AG10803 (cell line): ENCODE measurements at places on chromosomes 6 and 20.
A peak's percentile ranks its signal among the peaks of the same experiment; 100 is the strongest.

- DNase-seq = no peak
These were observed 10.8 kb upstream of the PBOV1 start for GRCh38 chr6:138229072-138229471.

GRCh38 chr6:149233056-149233715, 84.3 kb upstream of the TAB2 start:
- peak; percentile 72 for DNase-seq

GRCh38 chr20:48708630-48709029, 119.2 kb downstream of the PREX1 start:
- no peak for DNase-seq

DNA sequence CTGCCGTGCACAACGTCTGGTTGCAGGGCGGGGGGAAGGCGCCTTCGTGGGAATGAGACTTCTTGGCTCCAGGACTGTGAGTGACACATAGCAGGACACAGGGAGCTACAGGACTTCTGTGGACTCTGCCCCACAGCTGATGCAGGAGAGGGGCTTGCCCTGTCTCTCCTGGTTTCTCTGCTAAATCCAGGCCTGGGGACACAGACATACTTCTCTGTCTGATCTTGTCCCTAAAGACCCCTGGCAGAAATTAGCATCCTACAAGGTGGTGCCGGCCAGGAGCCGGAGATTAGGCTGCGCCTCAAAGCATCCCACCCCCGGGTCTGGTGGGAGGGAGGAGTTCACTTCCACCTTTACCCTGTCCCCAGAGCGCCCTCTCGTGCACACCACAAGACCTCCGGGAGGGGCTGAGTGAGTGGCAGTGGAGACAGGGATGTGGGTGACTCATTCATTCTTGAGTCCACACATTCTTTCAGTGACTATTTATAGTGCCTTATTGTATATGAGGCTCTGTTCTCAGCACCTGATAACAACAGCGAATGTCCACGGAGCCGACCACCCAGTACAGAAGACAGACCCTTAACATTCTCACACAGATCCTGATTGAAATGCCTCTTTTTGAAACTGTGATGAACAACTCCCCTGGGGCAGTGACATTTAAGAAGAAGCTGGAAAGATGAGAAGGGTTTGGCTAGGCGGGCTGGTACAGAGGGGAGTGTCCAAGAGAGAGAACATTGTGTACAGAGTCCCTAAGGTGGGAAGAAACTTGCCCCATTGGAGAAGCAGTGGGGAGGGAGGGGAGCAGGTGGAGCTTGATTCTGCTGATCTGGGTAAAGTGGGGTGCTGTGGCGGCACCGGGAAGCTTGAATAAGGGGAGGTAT, 39.0 kb downstream of the GMPR start:
- peak; percentile 86 for DNase-seq

GRCh38 chr20:54688476-54688875, 213.1 kb downstream of the DOK5 start:
- no peak for DNase-seq

GRCh38 chr6:148431413-148431812, 88.8 kb downstream of the SASH1 start:
- no peak for DNase-seq

GRCh38 chr20:22548040-22548439, 36.3 kb downstream of the FOXA2 start:
- no peak for DNase-seq

GRCh38 chr20:24813496-24813895, 135.6 kb upstream of the CST7 start:
- DNase-seq = no peak

GRCh38 chr20:49635166-49635565, 67.2 kb upstream of the PTGIS start:
- no peak for DNase-seq

- DNase-seq = no peak
These were observed 108.2 kb downstream of the THEMIS start for GRCh38 chr6:127792616-127793015.

GRCh38 chr6:163406366-163406765, 8.2 kb upstream of the QKI start:
- no peak for DNase-seq

GRCh38 chr6:131949620-131949908, 1.6 kb downstream of the CCN2 start:
- DNase-seq = peak; percentile 92

- DNase-seq = no peak
These were observed 41.7 kb downstream of the GFOD1 start for GRCh38 chr6:13445744-13446115.

DNA sequence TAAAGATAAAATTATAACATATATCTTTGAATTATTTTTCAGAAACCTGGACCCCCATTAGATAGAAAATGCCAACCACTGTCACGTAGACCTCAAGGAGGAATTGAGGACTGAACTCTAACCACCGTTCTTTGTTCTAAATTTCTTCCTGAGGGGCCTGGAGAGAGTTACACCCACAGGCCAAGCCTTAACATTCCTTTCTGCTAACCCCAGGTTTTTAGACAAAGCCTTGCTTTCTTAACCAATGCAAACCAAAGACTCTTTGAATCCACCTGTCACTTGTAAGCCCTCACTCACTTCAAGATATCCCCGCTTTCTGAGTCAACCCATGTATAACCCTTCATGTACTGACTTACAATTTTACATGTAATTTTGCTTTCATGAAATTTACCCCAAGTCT, 41.0 kb downstream of the SNX14 start:
- no peak for DNase-seq

DNA sequence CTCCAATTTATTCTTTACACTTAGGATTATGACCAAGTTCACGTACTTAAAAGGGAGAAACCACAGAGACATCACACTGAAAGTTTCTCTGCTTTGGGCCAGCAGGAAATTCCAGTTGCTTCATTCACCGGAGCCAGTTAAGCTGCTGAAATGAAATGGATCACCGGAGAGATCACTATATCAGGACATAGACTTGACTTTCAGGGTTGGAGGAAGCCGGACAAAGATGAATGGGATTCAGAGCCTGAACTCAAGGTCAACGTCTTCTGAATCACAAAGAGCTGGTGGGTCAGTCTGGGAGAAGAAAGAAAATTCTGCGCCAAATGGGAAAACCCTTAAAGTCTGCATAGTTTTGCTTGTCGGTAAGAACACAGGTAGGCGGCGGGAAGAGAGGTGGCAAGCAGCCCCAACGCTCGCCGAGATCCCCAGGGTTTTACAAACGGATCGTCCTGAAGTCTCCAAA, 81.9 kb upstream of the CCDC28A start:
- peak; percentile 86 for DNase-seq

- DNase-seq = no peak
These were observed 3.6 kb downstream of the BTBD3 start for GRCh38 chr20:11921321-11921720.

GRCh38 chr20:62524505-62524911, 48.7 kb upstream of the GATA5 start:
- DNase-seq = peak; percentile 1

DNA sequence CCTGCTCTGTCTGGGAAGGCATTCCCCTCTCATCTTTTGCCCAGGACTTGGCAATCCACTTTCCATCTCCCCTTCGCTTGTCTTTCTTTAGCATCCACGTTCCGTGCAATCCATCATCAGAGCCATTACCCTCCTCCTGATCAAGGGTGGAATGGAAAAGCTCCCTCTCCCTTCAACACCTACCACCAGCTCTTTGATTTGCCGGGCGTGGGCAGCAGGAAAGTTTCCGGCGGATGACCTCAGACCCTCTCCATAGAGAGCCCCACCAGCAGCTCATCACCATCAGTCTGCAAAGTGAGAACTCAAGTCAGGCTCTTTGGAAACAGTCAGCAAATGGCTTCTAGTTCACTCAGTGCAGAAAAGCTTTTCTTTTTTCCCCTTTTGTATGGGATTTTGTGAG, 76.2 kb downstream of the TSHZ2 start:
- no peak for DNase-seq

GRCh38 chr6:20409427-20409971, 7.8 kb downstream of the E2F3 start:
- DNase-seq = no peak

DNA sequence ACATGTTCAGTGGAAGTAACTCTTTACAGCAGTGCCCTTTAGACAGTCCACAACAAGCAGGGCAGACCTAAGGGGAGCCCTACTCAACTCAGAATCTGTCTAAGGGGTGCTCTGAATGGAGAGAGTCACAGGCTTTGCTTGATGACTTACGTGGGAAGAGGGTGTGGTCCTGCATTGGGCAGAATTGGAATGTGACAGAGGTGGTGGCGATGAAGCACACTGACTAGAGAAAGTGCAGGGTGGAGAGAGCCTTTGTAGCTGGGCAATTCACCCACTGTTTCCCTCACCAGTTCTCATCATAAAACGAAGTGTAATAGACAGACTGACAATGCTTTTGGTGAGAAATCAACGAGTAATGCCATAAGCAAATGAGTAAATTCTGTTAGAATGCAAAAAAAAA, 11.2 kb downstream of the TP53INP2 start:
- peak; percentile 12 for DNase-seq

GRCh38 chr6:46032110-46032998, 16.7 kb upstream of the CLIC5 start:
- DNase-seq = no peak

GRCh38 chr6:28643017-28643740, 117.5 kb downstream of the GPX5 start:
- DNase-seq = peak; percentile 67

GRCh38 chr6:21478883-21479539, 114.5 kb upstream of the SOX4 start:
- peak; percentile 1 for DNase-seq

DNA sequence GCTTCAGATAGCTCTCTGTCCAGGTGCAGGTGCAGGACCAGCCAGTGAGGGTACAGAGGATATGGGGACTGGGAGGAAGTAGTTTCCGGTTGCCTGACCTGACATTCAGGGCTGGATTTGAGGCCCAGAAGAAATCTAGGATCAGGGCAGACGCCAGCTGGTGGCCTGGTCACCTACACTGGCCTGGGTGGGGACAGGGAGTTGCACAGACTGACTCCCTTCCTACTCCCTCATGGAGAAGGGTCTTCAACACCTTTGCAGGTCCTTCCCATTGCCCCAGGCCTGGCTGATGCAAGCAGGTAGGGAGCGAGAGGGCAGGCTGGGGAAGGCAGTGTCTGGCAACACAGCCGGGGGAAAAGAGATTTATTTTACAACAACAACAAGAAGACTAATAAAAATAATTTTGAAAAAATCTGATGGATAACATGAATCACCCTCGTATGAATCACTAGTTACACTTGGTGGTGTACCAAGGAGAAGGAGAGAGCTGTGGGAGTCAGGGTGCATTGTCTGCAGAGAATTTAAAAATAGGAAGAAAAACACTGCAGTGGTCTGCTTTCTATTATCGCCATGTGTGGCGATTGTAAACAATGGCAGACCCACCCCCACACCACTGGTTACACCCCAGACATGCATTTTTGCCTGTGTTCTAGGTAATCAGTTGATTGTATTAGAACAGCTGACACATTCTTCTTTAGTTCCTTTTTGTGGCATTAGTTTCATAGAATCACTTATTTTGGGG, 62.3 kb upstream of the SNX9 start:
- DNase-seq = peak; percentile 89

GRCh38 chr6:166167801-166168615, at the start of gene TBXT:
TSS of gene TBXT (minus strand) at chr6:166167851. CDS start at chr6:166167591, 260 bp downstream.
- no peak for DNase-seq

GRCh38 chr6:16819752-16820151, 58.5 kb upstream of the ATXN1 start:
- DNase-seq = peak; percentile 32

- no peak for DNase-seq
These were observed 124.0 kb downstream of the PXDC1 start for GRCh38 chr6:3627501-3627900.

- DNase-seq = peak; percentile 93
These were observed 14.4 kb downstream of the NT5E start for GRCh38 chr6:85464260-85464644.

- DNase-seq = no peak
These were observed 90.8 kb downstream of the CLIC5 start for GRCh38 chr6:45924763-45925342.

- no peak for DNase-seq
These were observed 20.5 kb upstream of the SUPT3H start for GRCh38 chr6:45398075-45398813.

- DNase-seq = no peak
These were observed 49.4 kb upstream of the ARMC2 start for GRCh38 chr6:108798670-108799353.

DNA sequence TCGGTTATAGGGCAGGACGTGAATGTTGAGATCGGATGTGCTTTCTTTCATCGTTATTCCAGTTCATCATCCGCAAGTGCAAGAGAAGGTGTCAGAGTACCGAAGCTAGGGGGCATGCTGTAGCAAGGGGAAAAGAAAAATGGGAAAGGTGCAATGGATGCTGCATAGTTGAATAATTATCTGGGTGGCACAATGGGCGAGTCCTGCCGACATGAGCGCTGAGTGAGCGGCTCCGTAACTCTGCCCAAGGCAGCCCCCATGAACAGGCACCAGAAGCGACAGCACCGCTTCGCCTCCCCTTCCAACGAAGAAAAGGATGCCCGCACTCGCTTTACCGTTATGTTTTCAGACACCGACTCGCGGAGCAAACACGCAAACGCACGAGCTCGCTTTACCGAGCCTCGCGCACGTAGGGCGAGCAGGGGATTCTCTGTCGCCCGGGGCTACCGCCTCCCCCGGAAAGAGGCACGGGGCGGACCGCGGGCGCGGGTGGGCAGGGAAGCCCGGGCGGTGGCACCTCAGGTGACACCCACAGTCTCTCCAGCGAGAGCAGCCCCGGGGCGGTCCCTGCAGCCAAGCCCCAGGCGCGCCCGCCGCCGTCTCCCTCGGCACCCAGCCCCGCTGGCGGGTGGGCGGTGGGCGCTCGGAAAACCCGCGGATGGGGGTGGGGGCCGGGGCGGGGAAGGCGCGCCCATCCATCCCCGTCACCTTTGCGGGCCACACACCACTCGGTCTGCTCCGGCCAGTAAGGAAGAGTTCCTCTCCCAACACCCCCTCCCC, 654 bp downstream of the WASF1 start:
- peak; percentile 64 for DNase-seq

DNA sequence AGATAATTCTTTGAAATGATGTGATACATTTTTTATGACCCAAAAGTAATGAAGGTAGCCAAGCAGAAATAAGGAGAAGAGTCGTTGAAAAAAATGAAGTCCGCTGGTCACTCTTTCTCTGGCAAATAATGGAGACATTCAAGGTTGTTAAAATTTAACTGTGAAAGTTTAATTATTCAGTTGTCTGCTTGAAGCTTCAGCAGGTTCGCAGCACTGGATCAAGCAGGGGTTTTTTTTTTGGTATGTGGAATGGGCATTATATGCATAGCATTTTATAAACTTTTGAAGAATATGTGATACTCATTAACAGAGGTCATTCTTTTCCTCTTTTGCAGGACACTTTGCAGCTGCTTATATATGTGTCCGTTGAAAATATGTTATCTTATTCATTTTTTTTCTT, 21.6 kb upstream of the FUT9 start:
- DNase-seq = no peak
